ENCODE measurements at places on chromosomes 5 and 9. TPM values are rescaled to one million over a fixed set of nuclear protein-coding genes. Genes with fewer than 3 reads are reported as not detected.

The CDKN2B-AS1 gene
- total RNA-seq = not detected

The ASTN2 gene
- total RNA-seq = 5.1 TPM

The PCDHB4 gene
- 0.05 TPM for total RNA-seq

The WNT8A gene
- not detected for total RNA-seq

The NR5A1 gene
- total RNA-seq = not detected

The GABRB2 gene
- total RNA-seq = not detected

The CTXN3 gene
- not detected for total RNA-seq

The PIP5K1B gene
- total RNA-seq = not detected

The RAD50 gene
- 27.6 TPM for total RNA-seq

The SMIM33 gene
- not detected for total RNA-seq

The TEX48 gene
- total RNA-seq = not detected

The FST gene
- total RNA-seq = 13.3 TPM

The VDAC1 gene
- total RNA-seq = 381 TPM

The ECSCR gene
- total RNA-seq = not detected

All from A549 treated with CpdA at 1 μM for 4 hours (cell line).